Central memory CD8-positive, alpha-beta T cell (primary cell): ENCODE measurements at places on chromosomes 6 and 20.

DNA sequence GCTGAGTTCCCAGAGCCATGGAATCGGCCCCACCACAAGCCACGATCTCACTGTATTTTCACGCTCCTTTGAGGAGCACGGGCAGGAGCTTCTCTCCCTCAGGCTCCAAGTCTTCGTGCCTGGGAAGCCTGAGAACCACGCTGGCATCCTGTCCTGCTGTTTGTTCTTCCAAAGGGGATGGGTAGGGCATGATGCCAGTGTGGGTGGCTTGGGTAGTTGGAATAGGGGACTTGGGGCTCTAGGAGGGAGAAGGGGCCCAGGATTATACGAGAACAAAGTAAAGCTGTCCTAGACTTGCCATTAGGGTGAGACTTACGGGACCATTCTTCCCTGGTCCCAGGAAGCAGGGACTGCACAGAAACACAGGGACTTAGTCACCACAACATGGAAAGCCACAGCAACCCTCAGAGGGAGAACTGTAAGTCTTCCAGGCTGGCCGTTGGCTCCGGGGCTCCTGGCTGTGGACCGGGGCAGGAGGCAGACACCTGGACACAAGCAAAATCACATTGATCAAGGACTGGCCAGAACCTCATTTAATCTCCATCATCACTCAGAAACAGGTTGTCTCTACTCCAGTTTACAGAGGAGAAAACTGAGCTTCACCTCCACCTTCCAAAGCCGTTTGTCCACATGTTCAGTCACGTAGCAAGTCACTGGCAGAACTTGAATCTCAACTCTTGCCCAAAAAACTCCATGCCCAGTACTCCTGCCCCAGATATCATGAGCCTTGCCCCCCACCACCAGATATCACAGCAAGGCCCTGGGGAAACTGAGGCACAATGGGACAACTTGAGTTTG, 1.3 kb downstream of the CCN5 start:
- DNase-seq = no peak

- no peak for DNase-seq
Measured at GRCh38 chr20:32357375-32357868, 709 bp upstream of the ASXL1 start.

DNA sequence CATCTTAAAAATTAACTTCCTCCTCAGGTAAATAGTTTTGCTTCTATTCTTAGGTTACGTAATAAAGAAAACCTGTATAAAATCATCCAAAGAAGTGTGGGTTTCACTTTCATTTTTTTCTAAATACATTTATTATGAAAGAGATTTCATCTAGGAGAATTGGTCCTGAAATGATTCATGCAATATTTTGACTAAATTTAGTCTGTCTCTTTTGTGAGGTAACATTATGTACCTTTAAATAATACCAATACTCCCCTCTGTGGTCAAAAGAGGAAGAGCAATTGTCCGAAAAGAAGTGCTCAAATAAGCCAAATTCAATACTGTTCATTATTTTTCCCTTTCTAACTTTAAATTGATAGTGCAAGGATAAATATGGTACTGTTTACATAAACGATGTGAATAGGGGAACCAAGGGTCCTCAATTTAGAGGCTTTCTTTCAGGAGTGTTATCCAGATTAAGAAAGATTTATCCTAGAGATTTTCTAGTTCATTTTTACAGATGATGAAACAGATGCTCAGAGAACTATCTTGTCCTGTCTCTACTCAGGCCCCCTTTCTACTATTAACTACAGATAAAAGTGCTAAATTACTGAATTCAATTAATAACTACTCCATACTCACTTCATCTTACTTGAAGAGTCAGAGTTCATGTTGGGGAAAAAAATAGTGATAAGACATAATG, 26.2 kb downstream of the CYP39A1 start:
- DNase-seq = no peak

- DNase-seq = no peak
Measured at GRCh38 chr20:44773070-44773829, 27.6 kb downstream of the KCNK15 start.

DNA sequence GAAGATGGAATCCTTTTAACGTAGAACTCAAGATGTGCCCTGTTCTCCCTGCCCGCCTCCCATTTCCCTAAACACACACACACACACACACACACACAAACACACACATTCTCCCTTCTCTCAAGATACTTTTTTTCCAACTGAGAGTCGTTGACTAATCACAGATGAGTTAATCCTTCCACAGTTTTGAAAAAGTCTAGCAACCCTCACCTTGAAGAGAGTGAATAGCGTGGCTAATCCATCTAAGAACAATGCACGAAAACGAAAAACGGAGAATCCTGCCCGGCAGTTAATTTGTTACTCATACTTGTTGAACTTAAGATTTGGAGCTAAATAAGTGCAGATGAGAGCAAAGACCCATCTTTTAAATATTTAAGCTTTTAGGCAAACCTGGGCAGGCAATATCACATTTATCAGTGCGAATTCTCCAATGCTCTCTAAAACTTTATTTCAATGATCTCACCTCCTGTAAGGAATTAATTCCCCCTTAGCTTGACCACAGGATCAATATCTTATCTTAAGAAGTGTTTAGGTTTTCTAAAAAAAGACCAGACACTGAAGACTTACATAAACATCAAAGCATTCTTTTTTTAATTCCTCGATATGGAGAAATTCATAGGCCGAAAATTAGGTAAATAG, 1.1 kb downstream of the AGPAT4 start:
- DNase-seq = no peak

DNA sequence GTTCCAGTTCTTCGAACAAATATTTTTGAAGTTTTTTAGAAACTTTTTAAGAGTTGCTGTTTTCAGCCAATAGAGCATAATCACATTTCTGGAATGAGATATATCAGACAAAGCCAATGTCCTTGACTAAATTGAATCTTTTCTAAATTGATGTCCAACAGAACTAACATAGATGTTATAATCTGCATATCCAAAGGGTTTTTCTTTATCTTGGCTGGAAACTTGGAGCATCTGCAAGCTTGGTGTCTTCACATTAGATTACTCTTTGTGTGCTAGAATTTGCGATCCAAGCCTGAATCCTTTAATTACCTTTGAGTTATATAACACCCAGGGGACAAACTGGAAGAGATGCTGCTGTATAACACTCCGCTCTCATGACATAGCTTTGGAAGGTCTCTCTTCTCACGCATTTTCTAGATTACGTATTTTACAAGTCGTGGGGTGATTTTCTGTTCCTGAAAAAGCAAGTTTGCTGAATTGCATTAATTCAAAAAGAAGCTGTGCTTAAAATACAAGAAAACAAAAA, 64.4 kb upstream of the FUCA2 start:
- DNase-seq = no peak

DNA sequence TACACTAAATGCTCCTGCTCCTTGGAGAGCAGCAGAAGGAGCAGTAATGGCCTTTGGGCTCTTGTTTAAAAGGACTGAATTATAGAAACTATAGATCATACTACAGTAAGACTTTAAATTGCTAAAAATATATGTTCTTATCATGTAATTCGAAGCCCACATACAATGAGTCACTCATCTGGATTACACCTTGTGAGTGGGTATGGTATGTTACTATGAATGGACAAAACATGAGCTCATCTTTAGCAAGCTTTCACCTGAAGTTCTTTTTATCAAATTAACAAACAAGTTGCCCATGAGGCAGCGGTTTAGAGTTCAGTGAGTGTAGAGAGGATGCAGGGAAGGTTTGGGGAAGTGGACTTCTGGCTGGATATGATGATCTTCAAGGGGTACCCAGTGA, 114.4 kb upstream of the CCN2 start:
- DNase-seq = no peak
